ENCODE measurements at places on chromosomes 11 and 22.

DNA sequence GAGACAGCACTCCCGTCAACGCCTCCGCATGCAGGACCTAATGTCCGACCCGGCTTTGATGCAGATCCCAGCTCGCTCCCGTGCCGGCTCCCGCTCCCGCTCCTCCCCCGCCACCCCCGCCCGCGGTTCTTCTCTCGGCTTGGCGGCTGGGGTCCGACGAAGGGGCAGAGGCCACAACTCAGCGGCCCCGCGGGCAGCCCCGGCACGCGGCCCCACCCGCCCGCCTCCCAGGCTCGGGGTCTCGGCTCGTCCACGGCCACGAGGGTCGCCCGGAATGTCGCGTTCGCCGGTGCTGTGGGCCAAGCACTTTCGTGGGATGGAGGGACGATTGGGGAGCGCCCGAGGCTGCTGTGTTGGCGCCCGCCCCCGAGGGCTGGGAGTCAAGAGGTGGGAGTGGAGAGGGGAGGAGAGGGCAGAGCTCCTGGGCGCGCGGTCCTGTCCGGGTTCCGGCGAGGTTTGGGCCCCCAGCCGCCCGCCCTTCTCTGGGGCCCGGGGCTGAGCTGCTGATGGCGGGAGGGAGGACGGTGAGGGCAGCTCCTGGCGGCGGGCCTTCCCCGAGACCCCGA lies 5.3 kb upstream of the TBX1 start:
- DNase-seq = no peak

DNA sequence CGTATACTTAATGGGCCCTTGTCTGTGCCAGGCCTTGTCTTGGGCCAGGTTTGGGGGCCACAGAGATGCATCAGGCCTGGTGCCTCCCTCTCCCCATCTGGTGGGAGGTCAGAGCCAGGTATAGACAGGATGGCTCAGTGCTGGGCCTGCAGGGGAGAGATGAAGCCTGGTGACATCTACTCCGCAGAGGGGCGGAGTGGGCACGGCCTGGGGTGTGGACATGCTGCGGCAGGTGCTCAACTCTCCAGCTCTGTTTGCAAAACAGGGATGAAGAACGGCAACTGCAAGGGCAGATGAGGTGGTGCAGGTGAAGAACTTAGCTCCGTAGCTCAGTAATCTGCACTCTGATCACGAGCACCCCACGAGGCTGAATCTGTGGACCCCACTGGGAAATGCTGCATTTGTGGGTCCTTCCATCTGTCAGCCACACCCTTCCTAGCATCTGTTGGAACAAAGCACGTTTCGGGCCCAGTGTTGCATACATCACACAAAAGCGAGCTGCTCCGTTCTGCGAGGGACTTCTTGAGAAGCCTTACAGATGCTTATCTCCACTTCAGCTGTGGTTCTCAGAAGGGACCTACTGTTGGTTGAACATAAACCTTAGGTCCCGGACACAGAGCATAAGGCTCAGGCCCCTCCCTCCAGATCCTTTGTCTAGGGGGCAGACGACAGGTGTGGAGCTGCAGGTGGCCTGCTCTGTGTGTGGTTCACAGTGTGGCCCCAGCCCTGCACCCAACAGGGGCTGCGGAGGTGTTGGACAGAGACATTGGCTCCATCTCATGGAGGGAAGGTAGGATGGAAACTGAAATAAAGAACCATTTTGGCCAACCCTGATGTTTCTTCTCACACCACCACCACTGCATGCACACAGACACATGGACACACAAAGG lies 78.3 kb downstream of the LRRC32 start:
- DNase-seq = no peak

DNA sequence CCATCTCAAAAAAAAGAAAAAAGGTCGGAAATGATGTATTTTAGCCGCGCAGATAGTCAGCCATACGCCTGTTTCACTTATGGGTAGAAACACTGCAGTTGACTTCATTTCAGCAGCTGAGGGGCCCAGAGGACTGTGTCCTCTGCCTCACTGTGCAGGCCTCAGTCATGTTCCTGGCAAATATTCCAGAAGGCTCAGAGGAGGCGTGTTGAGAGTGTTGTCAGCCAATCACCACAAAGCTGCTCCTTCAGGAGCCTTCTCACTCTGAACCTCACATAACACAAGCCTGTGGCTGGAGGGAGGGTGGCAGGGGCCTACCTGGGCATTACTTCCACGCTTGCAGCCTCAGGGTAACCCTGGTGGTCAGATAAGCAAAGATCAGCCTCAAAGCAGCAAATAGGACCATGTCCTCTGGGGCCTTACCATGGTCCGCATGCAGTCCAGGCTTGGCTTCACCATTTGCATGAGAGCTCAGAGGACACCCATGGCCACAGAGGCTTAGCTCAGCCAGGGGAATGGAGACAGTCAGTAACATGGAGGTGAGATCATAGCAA lies 17.3 kb upstream of the TREH start:
- DNase-seq = no peak

GRCh38 chr11:10785146-10785474 lies 23.6 kb downstream of the EIF4G2 start:
- DNase-seq = no peak

DNA sequence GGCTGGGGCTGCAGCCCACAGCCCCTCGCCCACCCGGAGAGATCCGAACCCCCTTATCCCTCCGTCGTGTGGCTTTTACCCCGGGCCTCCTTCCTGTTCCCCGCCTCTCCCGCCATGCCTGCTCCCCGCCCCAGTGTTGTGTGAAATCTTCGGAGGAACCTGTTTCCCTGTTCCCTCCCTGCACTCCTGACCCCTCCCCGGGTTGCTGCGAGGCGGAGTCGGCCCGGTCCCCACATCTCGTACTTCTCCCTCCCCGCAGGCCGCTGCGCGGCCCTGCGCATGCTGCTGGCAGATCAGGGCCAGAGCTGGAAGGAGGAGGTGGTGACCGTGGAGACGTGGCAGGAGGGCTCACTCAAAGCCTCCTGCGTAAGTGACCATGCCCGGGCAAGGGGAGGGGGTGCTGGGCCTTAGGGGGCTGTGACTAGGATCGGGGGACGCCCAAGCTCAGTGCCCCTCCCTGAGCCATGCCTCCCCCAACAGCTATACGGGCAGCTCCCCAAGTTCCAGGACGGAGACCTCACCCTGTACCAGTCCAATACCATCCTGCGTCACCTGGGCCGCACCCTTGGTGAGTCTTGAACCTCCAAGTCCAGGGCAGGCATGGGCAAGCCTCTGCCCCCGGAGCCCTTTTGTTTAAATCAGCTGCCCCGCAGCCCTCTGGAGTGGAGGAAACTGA lies 731 bp downstream of the GSTP1 start:
- DNase-seq = no peak

DNA sequence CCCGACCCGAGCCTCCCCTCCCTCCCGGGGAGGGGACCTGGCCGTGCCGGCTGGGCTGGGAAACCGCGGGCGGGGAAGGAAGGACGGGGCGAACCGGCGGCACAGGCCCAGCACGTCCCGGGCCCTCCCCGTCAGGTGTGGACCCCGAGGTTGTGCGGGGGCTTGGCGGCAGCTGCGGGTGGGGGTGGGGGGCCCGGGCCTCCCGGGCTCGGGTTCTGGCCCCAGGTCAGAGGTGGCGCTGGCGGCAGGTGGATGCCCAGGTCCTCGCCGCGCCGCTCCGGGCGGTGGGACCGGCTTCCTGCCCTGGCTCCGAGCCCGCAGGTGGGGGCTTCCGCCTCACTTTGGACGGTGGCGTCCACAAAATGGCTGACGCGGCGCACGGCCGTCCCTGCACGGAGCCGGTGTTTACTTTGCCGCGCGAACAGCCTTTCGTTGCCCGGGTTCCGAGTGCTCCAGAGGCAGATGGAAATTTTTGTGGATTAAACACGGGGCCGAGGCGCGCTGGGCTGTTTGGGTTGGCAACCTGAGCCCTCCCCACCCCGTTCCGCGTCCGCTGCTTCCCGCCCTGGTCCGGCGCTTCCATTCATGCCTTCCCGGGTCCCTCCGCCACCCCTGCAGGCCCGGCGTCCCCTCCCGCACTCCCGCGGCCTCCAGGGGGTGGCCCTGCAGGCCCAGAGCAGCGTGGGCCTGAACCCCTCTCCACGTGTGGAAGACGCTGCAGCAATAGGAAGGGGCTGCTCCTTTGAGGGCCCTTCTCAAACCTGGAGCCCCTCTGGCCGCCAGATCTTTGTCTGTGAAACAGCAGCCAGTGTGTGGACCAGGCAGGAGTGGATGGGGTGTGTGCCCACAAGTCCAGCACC lies 92.0 kb upstream of the KCNQ1OT1 start:
- no peak for DNase-seq

- DNase-seq = no peak
Observed at GRCh38 chr11:86014221-86014620, 54.7 kb downstream of the PICALM start.

Data from stimulated activated CD8-positive, alpha-beta memory T cell treated with anti-CD3 and anti-CD28 coated beads, Interleukin-12 subunit alpha, Interleukin-12 subunit beta, amount 100 ng/mL, for 4 hours (primary cell).